ENCODE measurements at places on chromosomes 12 and 14.

DNA sequence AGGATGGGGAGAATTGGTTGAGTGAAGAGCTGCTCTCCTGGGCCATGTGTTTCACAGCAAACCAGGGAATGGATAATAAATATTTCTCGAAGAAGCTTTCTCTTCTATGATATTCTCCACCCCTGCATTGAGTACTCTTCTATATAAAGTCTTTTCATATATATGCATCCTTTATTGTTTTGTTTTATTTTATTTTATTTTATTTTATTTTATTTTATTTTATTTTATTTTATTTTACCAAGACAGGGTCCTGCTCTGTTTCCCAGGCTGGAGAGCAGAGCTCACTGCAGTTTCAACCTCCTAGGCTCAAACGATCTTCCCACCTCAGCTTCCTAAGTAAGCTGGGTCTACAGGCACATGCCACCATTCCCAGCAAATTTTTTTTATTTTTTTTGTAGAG is 85.8 kb downstream of the SCN8A start:
- DNase-seq, result no peak

GRCh38 chr14:30143627-30144026 is 216.0 kb upstream of the PRKD1 start:
- peak; percentile 9 for DNase-seq

DNA sequence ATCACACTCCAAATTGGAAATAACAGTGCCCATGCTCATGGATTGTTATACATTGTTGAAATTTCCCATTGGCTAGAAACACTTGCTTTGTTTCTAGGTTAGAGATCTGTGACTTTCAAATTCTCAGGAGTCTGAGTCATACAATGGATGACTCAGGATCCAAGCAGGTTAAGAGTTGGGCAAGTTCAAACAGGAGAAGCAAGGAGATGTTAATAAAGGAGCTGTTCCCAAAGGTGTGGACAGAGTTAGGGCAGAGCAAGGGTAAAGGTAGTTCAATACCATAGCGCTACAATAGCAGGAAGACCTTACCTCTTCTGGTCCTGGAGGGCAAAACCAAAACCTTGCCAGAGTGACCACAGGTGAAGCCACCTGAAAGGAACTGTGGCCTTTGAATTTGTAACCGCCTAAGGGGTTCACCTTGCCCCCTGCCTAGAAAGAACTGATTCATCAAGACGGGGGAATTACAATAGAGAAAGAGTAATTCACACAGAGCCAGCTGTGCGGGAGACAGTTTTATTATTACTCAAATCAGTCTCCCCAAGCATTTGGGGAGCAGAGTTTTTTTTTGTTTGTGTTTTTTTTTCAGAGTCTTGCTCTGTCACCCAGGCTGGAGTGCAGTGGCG is 4.2 kb upstream of the AMN1 start:
- DNase-seq, result peak; percentile 84

DNA sequence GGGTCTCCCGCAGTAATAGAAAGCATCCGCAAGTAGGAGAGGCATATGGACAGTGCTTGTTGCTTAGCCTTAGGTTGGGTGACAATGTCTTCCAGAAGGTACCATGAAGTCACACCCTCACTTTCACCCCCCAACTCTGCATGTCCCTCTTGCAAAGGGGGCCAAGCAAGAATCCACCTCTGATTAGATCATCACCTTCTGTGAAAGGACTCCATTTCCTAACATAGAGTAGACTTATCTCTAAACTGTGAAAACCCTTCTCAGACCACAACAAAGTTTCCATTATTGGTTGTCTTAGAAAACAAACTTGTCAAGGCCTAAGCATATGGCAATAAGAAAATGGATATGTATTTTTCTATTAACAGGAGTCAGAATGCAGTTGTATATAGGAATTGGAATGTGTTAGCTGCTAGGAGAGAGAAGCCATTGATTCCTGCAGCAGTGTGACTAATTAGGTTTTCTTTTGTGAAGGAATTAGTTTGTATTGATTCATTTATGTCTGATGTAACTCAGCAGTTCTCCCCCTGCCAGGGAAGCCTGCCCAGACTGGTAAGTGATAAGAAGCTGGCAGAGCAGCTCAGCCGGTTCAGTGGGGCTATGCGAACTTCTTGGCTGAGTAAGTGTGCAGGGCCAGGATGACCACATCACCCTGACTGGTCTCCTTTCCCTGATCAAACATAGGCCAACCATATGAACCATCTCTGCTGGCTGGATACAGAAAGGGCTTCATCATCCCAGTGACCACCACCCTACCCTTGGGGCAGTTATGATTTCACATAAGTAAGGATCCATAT is 107.3 kb upstream of the CCDC196 start:
- no peak for DNase-seq

GRCh38 chr12:53324113-53324778 is 2.8 kb upstream of the AAAS start:
- DNase-seq, result peak; percentile 12

- DNase-seq, result peak; percentile 19
Observed at GRCh38 chr12:128387811-128388422, 120.9 kb downstream of the TMEM132C start.
